GM06990 (cell line): ENCODE measurements at places on chromosomes 5 and 9.

GRCh38 chr9:98808875-98809274, 1.4 kb downstream of the GALNT12 start:
- no peak for DNase-seq

DNA sequence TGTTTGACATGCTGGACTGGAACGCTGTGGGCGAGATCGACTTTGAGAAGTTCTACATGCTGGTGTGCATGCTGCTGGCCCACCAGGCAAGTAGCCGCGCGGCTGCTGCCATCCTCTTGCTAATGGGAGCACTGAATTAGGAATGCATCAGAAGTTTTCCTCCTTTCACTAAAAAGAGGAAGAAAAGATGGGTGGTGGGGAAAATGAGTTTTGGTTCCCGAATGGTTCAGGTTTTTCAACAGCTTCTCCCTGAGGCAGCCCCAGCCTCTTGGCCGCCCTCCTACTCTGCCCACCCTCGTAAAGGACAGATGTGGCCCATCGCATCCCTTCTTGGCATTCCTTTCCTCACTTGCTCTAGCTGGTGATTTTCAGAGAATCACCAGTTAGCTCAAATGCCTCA, 5.5 kb downstream of the EFCAB9 start:
- no peak for DNase-seq

- peak; percentile 28 for DNase-seq
Observed at GRCh38 chr5:168747987-168748777, 169.0 kb upstream of the PANK3 start.

GRCh38 chr5:97037819-97038218, 101.9 kb downstream of the LNPEP start:
- DNase-seq: no peak

DNA sequence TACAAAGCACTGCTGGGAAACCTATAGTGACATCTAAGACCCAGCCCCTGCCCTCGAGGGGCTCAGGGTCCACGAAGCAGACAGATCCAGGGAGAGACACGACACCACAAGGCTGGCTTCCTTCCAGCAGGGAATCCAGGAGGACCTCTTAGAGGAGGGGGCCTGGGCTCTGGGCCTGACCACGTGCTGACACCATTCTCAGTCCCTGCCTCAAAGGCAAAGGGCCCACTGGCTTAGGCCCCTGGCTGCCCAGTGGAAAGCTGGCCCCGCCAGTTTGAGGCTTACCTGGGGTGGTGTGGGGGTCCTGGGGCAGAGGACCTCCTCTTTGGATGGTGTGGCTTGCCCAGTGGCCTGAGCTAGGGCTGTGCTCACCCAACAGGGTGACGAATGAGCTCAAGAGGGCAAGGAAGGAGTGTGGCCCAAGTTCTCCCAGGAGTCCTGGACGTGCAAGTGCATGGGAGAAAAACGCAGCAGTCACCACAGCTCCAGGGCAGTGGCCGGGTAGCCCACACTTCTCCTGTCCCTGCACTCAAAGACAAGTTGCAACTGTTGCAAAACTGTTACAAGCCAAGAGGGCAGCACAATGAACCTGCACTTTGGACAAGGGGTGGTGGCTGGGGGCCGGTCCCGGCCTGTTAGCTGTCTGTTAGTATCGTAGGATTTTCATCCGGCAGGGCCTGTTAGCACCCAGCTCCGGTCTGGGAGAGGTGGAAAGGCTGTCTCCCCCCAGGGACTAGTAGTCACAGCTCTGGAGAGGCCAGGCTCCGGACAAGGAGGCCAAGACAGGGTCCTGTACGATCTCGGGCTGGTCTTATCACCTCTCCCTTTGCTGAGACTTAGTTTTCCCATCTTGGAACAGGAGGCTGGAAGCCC, 1.5 kb upstream of the SARDH start:
- no peak for DNase-seq

GRCh38 chr9:89427621-89428221, 70.2 kb downstream of the SEMA4D start:
- DNase-seq: no peak

DNA sequence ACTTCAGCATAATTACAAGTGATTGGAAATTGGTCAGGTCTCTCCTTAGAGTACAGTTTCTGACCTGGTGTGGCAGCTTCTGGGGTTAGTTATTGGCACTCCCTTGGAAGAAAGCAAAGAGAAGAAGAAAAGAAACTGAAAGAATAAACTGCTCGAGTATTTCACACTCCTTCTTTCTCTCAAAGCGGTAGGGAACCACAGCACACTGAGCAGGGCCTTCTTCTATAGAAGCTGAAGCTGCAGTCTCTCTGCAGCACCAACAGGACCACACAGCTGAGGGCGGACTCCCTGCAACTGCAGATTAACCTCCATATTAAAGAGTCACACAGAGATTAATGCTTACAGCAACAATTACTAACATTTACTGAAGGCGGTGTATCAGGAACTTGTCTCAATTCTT, 152.0 kb downstream of the TRPM6 start:
- no peak for DNase-seq

GRCh38 chr9:136114610-136115009, 4.1 kb downstream of the TMEM250 start:
- DNase-seq: no peak

DNA sequence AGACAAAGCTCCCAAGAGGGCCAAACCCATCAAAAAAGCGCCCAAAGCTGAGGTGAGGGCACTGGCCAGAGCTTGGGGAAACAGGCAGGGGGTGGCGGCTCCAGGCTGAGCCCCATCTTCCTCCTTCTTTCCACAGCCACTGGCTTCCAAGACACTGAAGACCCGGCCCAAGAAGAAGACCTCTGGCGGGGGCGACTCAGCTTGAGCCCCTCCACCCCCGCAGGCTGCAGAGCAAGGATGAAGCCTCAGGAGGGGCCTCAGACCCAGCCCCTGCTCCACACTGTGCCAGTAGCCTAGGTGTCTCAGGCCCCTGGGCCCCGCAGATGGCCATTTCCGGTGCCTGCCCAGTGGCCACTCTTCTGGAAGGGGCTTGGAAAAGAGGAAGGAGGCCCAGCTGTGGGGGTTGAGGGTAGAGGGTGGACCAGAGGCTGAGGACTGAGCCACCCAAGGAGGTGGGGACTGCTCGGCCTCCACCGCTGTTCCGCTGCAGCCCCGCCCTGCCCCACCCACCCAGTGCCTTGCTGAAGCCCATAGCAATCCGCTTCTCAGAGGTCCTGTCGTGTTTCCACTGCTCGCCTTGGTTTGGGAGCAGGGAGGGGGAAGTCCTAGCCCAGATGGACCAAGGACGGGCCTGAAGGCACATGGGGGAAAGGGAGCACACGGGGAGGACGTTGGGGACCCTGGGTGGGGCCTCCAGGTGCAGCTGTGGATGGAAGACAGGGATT, 6.9 kb downstream of the REEP2 start:
- no peak for DNase-seq

DNA sequence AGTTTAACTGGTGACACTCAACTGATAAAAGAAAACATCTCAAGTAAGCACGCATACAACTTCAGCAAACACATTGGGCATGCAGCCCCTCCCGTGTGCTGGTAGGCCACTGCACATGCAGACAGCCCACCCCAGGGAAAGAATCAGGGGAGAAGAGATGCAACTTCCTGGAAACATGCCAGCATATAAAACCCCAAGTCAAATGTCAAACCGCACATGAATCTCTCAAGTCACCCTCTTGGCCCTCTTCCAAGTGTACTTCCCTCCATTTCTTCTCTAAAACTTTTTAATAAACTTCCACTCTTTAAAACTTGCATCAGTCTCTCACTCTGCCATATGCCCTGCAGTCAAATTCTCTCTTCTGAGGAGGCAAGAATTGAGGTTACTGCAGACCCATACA, 732.7 kb downstream of the SEMA5A start:
- DNase-seq: no peak

DNA sequence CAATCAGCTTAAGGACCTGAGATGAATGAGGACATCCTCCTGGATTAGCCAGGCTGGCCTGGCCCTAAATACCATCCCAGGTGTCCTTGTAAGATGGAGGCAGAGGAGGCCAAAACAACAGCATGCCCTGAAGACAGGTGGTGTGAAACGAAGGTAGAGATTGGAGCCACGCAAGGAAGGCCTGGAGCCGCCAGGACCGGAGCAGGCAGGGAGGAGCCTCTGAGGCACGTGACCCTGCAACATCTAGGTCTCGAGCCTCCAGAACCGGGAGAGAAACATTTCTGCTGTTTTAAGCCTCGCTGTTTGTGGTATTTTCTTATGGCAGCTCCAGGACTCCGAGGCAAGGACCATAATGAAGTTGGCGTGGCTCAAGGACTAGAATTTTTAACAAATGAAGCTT, 9.7 kb upstream of the COL5A1 start:
- no peak for DNase-seq

GRCh38 chr5:77877516-77878355, 101.6 kb upstream of the TBCA start:
- DNase-seq: no peak

- no peak for DNase-seq
Observed at GRCh38 chr9:129068110-129068509, 12.8 kb upstream of the DOLPP1 start.

- no peak for DNase-seq
Observed at GRCh38 chr5:10229306-10230048, 20.2 kb downstream of the ATPSCKMT start.
